CD8-positive, alpha-beta memory T cell (primary cell): ENCODE measurements at places on chromosomes 2 and 18. TPM values are rescaled to one million over a fixed set of nuclear protein-coding genes. Genes with fewer than 3 reads are reported as not detected.
A peak's percentile ranks its signal among the peaks of the same experiment; 100 is the strongest.

GRCh38 chr2:151241224-151241623 is 20.4 kb downstream of the RBM43 start:
- DNase-seq, result no peak

DNA sequence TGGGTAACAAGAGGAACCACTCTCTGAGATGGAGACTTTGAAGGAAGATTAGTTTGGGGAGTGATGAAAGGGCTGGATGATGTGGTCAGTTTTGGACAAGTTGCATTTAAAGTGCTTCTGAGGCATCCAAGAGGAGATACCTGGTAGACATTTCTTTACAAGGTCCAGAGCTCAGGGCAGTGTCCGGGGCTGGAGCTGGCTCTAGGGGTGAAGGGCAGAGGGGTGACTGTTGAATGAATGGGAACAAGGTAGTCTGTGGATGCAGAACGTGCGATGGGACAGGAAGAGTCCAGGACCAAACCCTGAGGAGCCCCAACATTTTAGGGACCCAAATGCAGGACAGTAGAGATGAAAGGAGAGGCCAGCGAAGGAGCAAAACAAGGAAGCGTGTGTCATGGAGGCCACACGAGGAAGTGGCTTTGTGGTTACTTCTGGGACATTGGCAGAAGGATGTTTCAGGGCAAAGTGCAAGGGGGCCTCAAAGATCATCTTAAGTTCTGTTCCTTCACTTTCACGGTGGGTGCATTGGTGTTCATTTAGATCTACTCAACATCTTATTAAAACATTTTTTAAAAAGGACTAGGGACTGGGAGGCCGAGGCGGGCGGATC is 13.6 kb upstream of the GPR35 start:
- DNase-seq, result peak; percentile 13

- DNase-seq, result no peak
Observed at GRCh38 chr2:23668756-23669304, 258.1 kb downstream of the ATAD2B start.

ZNF236 gene
- 13.4 TPM for total RNA-seq

DCDC2C gene
- total RNA-seq, result not detected

PCARE gene
- total RNA-seq, result not detected

RUFY4 gene
- total RNA-seq, result not detected

NEDD4L gene
- total RNA-seq, result 4.1 TPM

TFPI gene
- not detected for total RNA-seq
